ENCODE measurements at places on chromosomes 12 and 14. TPM values are rescaled to one million over a fixed set of nuclear protein-coding genes. Genes with fewer than 3 reads are reported as not detected.

The CMA1 gene
- not detected for total RNA-seq

GRCh38 chr14:89524990-89525667 lies 108.1 kb upstream of the FOXN3 start:
- no peak for DNase-seq

GRCh38 chr14:100565650-100566049 lies 21.6 kb downstream of the BEGAIN start:
- DNase-seq, result no peak

GRCh38 chr12:51813931-51814310 lies 34.6 kb downstream of the FIGNL2 start:
- no peak for DNase-seq

DNA sequence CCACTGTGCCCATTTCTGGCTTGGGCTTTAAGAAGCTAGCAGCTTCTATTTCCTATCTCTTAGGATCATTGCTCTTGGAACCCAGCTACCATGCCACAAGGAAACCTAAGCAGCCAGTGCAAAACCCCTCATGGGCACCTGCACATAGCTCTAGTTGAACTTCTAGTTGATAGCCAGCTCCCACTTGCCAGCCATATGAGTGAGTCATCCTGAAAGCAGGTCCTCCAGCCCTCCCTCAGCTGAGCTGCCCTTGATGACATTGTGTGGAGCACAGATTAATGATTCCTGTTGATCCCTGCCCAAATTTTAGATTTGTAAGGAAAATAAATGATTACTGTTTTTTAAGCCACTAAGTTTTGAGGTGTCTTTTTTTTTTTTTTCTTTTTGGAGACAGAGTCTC lies 234.2 kb upstream of the FBXO33 start:
- DNase-seq, result no peak

The INHBC gene
- not detected for total RNA-seq

DNA sequence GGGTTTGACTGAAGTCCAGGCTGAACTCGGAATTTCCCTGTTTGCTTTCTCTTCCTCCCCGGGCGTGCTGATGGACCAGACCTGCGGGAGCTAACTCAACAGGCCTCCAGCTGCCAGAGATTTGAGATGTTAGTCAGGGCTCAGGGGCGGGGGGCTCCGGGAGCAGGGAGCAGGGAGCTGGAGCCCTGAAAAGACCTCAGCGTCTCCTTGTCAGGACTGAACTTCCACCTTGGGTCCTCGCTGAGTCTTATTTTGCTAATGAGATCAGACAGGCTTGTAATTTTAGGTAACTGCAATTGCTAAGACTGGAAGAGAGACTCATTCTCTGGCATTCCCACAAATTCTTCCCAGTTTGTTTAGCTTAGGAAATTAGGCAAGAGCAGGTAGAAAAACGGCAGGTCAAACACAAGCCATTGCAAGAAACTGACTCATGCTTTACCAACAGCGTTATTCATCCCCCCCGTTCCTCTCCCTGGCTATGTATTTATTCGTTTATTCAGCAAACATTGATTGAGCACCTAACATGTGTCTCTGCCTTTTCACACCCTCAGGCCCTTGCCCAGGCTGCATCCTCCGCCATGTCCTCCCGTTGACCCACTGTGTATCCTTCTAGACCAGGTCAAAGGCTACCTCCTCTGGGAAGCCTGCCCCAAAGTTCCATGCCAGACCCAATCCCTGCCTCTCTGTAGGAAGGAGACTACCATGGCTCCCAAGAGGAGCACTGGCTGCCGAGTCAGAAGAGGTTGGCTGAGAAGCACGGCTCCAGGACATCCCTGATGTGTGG lies 80.4 kb upstream of the DIO3 start:
- DNase-seq, result no peak

- peak; percentile 70 for DNase-seq
Measured at GRCh38 chr12:57215668-57216013, 953 bp upstream of the NXPH4 start.

The GNB3 gene
- 0.95 TPM for total RNA-seq

DNA sequence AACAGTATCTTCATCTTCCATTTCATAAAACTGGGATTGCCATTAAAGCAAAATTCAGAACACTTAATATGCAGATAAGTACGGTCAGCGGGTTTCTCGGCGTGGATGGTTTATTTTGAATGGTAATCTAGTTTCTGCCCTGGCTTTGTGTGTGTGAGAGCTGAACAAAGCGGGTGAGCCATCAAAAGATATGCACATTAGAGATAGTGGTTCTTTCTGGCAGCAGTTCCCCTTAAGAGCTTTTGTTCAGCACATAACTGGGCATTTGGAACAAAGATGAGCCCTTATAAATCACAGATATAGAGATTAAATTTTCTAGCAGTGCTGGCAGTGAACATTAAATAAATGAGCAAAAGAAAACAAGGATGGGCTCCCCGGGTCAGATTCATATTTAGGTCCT lies 207.5 kb downstream of the CALM1 start:
- DNase-seq, result no peak

All from activated T-cell treated with anti-CD3 and anti-CD28 coated beads, Interleukin-2, amount 50 U/mL, for 72 hours (primary cell).